ENCODE measurements at places on chromosomes 2 and 18.

GRCh38 chr18:497688-498087 is 2.8 kb downstream of the COLEC12 start:
- no peak for DNase-seq

- no peak for DNase-seq
These were observed 157.3 kb downstream of the DYSF start for GRCh38 chr2:71610671-71611070.

GRCh38 chr2:196651387-196652094 is 12.0 kb downstream of the CCDC150 start:
- DNase-seq = no peak

GRCh38 chr18:7070466-7070865 is 47.1 kb downstream of the LAMA1 start:
- no peak for DNase-seq

DNA sequence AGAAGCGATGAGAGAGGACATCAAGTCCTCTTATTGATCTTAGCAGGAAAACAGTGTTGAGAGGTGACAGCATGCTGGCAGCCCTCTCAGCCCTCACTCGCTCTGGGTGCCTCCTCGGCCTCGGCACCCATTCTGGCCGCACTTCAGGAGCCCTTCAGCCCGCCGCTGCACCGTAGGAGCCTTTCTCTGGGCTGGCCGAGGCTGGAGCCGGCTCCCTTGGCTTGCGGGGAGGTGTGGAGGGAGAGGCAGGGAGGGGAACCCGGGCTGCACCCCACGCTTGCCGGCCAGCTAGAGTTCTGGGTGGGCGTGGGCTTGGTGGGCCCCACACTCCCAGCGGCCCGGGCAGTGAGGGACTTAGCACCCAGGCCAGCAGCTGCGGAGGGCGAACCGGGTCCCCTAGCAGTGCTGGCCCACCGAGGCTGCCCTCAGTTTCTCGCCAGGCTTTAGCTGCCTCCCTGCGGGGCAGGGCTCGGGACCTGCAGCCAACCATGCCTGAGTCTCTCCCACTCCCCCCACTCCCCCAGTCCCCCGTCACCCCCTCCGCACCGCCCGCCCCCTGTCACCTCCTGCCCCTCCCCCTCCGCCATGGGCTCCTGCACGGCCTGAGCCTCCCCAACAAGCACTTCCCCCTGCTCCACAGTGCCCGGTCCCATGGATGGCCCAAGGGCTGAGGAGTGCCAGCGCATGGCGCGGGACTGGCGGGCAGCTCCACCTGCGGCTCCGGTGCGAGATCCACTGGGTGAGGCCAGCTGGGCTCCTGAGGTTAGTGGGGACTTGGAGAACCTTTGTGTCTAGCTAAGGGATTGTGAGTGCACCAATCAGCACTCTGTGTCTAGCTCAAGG is 8.4 kb downstream of the FAP start:
- DNase-seq = no peak

- no peak for DNase-seq
These were observed 60.9 kb upstream of the MGAT5 start for GRCh38 chr2:134193006-134193405.

GRCh38 chr2:101125808-101126207 is 25.4 kb downstream of the TBC1D8 start:
- no peak for DNase-seq

DNA sequence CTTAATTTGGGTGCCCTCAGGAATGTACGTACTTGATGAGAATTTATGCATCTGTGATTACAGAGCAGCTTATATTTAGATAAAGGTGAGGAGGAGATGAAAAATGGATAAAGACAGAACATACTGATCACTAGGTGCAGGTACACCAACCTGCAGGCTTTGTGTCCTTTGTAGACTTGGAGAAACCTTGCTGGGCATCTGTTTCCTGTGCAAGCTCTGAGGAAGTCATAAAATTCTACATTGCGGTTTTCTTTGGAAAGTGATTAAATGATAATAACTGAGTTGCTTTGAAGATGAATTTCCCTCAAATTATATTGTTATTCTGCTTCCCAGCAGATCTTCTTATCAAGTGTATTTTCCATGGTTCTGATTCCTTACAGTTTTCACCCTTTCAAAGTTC is 7.7 kb downstream of the RAB27B start:
- no peak for DNase-seq

DNA sequence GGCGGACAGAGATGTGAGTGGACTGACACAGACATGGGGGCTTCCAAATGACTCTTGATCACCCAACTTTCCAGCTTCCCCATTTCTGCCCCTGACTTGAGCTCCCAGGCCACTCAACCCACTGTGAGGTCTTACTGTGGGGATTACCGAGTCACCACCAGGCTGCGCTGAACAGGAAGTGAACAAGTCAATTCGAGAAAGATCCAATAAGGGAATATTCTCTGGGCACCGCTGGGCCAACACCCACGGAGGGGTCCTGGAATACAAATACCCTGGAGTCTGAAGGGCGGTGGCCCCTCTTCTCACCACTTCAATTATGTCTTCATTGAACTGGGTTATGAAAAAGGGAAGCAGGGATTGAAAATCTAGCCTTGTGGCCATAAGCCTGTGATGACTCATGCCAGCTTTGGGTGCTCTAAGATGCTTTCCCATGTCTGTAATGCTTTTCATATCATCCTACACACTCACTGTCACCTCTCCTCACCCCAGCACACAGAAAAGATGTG is 37.7 kb downstream of the BCL11A start:
- DNase-seq = no peak

GRCh38 chr18:77092104-77093066 is 40.2 kb downstream of the MBP start:
- no peak for DNase-seq

DNA sequence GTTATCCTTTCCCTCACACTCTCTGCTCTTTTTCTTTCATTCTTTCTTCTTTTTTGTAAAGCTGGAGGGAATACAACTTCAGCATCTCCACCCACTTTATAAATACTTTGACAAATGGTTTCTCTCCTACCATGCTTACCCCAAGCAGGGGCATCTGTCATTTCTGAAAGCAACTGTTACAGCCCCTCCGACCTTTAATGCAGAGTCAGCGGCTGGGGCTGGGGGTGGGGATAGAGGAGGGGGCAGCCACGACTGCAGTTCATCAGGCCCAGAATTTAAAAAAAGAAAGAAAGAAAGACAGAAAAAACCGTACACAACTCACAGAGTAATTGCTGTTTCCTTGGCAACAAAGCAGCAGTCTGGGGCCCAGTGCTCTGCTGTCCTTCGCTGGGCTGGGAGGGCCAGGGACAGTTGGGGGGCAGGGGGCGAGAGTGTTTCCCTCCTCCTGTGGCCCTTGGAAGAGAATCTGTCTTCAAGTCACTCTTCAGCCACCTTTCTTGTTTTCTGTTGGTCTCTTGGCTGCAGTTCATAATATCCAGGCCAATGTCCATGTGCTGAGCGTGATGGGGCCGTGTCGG is 53.8 kb downstream of the CELF4 start:
- DNase-seq = no peak

GRCh38 chr2:134917888-134918525 is 615 bp upstream of the CCNT2 start:
- DNase-seq = peak; percentile 76

DNA sequence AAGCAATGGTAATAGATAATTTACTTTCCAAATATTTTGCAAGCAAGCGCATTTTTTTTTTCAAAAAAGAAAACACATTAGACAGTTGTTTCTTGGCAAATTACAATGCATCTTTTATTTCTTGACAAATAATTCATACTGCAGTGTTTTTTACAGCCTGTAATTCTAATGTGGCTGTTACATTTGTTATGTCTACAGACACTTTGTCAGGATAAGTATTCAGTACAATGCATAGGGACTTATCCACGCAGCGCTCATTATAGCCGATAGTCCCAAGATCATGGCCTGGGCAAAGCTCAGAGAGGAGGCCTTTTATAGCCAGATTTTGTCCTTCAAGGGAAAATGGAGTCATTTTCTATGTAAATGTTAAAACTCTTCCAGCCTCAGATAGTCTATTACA is 123.0 kb upstream of the FANCL start:
- no peak for DNase-seq

GRCh38 chr2:171807831-171808393 is 86.1 kb downstream of the SLC25A12 start:
- no peak for DNase-seq

DNA sequence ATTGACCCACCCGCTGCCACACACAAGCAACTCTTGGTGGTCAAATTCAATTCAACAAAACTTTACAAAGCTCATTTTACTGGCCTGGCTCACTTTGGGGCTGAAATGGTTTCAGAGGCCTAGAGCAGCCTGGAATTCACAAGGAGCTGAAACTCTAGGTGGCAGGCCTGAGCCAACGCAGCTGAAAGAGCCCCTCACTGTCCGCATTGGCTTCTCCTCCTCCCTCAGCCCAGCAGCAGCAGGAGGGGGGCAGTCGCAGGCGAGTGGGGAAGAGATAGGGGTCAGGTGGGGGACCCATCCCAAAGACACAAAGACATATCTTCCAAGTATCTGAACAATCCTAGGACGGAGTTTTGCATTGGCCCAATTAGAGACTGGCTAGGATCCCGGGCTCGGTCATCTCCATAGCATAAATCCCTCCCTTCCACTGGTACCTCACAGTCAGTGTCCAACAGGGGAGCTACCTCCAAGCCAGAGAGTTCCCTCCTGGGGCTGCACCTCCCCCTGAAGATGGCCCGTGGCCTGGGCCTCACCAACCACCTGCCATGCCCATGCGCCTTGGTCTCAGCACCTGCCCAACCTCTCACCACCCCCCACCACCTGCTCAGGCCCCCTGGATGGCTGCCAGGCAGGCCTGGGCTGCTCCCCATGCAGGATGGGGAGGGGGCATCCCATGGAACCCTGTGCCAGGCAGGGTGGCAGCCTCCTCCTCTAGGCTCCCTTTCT is 113.4 kb downstream of the ZBTB7C start:
- DNase-seq = no peak

GRCh38 chr2:61898810-61899209 is 6.7 kb upstream of the COMMD1 start:
- no peak for DNase-seq

DNA sequence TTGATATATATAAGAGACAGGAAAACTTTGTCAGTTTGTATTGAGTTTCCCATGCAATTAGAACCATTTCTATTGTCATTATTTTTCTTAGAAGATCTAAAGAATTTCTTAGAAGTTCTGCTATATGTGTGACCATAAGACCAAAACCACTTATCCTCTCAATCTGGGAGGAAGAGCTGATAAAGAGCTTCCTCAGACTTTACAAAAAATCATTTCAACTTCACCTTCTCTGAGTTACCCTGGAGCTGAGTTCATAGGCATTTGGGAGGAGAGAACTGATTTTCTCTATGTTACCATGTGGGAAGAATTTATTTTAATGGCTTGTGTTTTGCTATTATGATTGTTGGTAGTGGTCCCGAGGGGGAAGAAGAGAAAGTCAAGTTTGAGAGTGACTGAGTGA is 329.3 kb downstream of the GPD2 start:
- DNase-seq = no peak

GRCh38 chr18:24818441-24818840 is 358.0 kb downstream of the HRH4 start:
- no peak for DNase-seq

GRCh38 chr2:10174173-10174572 is 51.6 kb downstream of the RRM2 start:
- DNase-seq = no peak

DNA sequence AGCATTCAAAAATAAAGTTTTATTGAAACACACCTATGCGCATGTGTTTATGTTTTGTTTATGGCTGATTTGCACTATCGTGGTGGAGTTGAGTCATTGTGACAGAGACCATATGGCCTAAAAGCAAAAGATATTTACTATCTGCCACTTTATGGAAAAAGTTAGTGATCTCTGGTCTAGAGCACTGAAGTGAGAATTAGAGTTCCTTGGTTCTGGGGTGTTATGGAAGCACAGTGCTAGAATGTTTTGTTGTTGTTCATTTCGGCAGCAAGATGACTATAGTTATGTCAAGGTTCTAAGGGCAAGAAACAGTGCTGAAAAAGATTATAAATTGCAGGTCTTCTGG is 416.5 kb downstream of the SLC4A3 start:
- DNase-seq = no peak

DNA sequence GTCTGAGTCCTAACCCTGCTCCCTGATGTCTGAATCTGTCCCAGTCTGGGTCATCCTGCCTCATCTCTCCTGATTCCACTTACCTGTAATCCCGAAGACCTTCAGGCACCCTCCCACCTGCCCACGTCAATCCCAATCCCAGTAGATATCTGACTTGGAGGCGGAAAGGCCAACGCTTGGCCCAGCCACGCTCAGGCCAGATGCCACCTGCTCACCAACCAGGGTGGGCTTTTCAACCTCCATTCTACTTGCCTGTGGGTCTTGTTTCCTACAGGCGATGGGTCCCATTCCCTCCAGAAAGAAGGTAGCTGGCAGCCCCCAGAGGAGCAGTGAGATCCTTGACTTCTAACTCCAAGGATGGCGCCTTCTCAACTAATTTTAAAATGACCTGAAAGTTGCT is 59.7 kb downstream of the INPP5D start:
- DNase-seq = no peak

GRCh38 chr2:191394043-191394442 is 148.8 kb downstream of the MYO1B start:
- no peak for DNase-seq

- no peak for DNase-seq
These were observed 2.9 kb downstream of the CASP10 start for GRCh38 chr2:201185863-201186262.

Data from stimulated activated CD4-positive, alpha-beta T cell treated with anti-CD3 and anti-CD28 coated beads, TNF-alpha, amount 100 ng/mL, for 4 hours (primary cell).